ENCODE measurements at places on chromosomes 6 and 20.

- no peak for DNase-seq
Measured at GRCh38 chr6:32416036-32416435, 9.1 kb upstream of the BTNL2 start.

- no peak for DNase-seq
Measured at GRCh38 chr20:4973330-4974097, 27.8 kb downstream of the SLC23A2 start.

GRCh38 chr6:156779206-156780094, 2.3 kb downstream of the ARID1B start:
- peak; percentile 32 for DNase-seq

GRCh38 chr20:32661820-32662528, 11.8 kb downstream of the C20orf203 start:
- DNase-seq = no peak

GRCh38 chr20:62413896-62414481, 6.9 kb upstream of the CABLES2 start:
- peak; percentile 52 for DNase-seq

DNA sequence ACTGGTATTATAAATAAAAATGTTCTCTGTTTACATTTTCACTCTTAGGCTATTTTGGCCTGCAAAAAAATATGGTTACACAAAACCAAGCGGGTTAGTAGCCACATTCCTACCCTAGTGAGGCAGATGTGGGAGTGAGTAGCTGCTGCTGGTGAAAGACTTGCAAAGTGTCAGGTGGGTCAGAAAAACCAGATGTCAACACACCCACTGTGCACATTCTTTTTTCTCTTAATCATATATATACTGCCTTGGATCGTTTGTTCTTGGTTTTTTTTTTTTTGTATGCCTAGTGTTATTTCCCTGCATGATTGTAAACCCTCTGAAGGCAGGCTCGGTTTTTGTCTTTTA, 68.0 kb upstream of the TFB1M start:
- DNase-seq = no peak

GRCh38 chr20:33516882-33517281, 27.0 kb downstream of the CBFA2T2 start:
- no peak for DNase-seq

GRCh38 chr6:23823421-23823820, 302.6 kb upstream of the NRSN1 start:
- DNase-seq = no peak

DNA sequence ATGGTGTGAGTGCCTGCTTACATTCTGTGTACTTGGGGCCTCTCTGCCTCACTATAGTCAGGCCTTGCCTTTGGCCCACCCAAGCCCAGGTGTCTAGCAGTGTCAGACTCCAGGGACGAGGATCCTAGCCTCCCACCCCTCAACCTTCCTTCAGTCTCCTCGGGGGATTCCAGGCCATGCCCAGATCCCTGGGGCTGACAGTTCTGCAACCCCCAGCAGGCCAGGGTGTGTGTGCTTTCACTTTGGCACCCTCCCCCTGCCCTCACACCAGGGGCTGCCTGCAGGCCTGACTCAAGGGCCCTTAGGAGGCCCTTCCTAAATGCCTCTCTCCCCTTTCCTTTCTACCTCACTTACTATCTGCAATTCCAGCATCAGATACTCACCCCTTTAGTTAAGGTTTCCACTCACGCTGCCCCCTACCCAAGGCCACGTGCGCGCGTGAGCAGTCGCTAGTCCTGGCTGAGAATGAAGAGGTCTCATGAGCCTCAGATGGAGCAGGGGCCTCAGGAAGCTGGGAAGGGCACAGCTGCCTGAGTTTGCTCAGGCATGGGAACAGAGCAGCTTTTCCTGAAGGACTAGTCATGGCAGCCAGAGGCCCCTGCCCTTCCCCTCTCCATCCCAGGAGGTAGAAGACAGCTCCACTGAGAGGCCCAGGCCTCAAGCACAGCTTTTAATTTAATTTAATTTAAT, 859 bp upstream of the CLPS start:
- no peak for DNase-seq

- DNase-seq = no peak
Measured at GRCh38 chr20:40646361-40646760, 42.7 kb downstream of the MAFB start.

All from urothelium cell line (cell line).